ENCODE measurements at places on chromosomes 3 and 15.

GRCh38 chr3:114640126-114640525 is 346.3 kb downstream of the TIGIT start:
- no peak overlapping the region for H3K27ac ChIP-seq
- no peak overlapping the region for H3K4me3 ChIP-seq
- DNase-seq = no peak
- H3K27me3 ChIP-seq = no peaks in the 10 kb centered on the region
- H3K4me1 ChIP-seq = no peaks in the 10 kb centered on the region

GRCh38 chr15:90660195-90660998 is 56.7 kb upstream of the BLM start:
- peak; percentile 67 for DNase-seq
- H3K27me3 ChIP-seq = peaks cover 52% of the 10 kb centered on the region
- H3K4me1 ChIP-seq = peaks cover 50% of the 10 kb centered on the region
- H3K4me3 ChIP-seq = 0 out of 2 replicates have a peak overlapping the region, but pooled peaks have one; percentile 22
- no peaks in the 10 kb centered on the region for H3K36me3 ChIP-seq
- no peak overlapping the region for H3K27ac ChIP-seq

DNA sequence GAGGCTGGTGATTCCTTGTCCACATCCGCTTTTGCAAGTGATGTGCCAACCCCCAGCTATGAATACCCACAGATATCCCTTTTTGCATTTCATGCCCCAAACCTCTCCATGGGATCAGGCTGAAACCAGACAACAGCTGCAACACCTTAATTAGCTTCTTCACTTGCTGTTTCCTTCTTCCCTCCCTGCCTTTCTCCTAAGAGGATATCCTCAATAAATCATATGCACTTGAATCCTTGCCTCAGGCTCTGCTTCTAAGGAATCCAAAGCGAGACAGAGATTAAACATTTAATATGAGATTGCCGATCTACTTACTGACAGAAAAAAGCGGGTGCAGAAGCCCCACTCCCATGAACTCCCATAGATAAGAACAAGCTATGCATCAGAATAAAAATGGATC is 138.1 kb downstream of the CNTN6 start:
- no peaks in the 10 kb centered on the region for H3K4me1 ChIP-seq
- H3K36me3 ChIP-seq = no peaks in the 10 kb centered on the region
- H3K27ac ChIP-seq = no peak overlapping the region
- no peaks in the 10 kb centered on the region for H3K27me3 ChIP-seq

- no peak overlapping the region for H3K4me3 ChIP-seq
- no peaks in the 10 kb centered on the region for H3K27me3 ChIP-seq
- no peaks in the 10 kb centered on the region for H3K4me1 ChIP-seq
- H3K27ac ChIP-seq = no peak overlapping the region
- DNase-seq = no peak
Observed at GRCh38 chr15:38507570-38507969, 53.6 kb downstream of the FAM98B start.

DNA sequence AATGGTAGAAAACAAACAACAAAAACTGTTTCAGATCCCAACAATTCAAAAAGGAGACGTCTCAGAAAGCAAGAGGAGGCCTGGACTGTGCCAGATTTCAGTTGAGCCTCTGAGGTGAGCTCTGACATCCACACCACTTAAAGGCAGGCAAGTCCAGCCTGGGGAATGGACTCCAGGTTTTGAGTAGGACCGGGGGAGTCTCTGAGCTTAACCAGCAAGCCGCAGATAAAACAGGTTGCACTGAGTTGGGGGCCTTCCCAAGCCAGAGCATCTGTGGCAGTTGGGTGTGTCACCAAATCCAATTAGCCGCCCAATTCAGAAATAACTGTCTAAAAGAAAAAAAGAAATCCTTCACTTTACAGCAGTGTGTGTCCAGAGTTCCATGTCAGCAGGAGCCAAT is 54.7 kb downstream of the OXNAD1 start:
- H3K27ac ChIP-seq = peak overlapping the region; percentile 70
- peaks cover 42% of the 10 kb centered on the region for H3K4me1 ChIP-seq
- no peak for DNase-seq
- H3K27me3 ChIP-seq = no peaks in the 10 kb centered on the region

- H3K36me3 ChIP-seq = peaks cover 40% of the 10 kb centered on the region
- H3K27ac ChIP-seq = no peak overlapping the region
- no peak for DNase-seq
- H3K4me1 ChIP-seq = no peaks in the 10 kb centered on the region
- H3K4me3 ChIP-seq = no peak overlapping the region
- no peaks in the 10 kb centered on the region for H3K27me3 ChIP-seq
Observed at GRCh38 chr3:195869413-195870001, 38.8 kb downstream of the TNK2 start.

GRCh38 chr15:59171067-59171397 is 35.6 kb upstream of the LDHAL6B start:
- H3K27me3 ChIP-seq = no peaks in the 10 kb centered on the region
- no peak overlapping the region for H3K4me3 ChIP-seq
- H3K4me1 ChIP-seq = no peaks in the 10 kb centered on the region
- H3K36me3 ChIP-seq = no peaks in the 10 kb centered on the region

GRCh38 chr3:110679285-110679684 is 392.3 kb upstream of the NECTIN3 start:
- no peaks in the 10 kb centered on the region for H3K36me3 ChIP-seq
- DNase-seq = no peak
- H3K27ac ChIP-seq = no peak overlapping the region
- no peaks in the 10 kb centered on the region for H3K4me1 ChIP-seq
- no peaks in the 10 kb centered on the region for H3K27me3 ChIP-seq

- peaks cover 29% of the 10 kb centered on the region for H3K36me3 ChIP-seq
- H3K27ac ChIP-seq = no peak overlapping the region
- peaks cover 3% of the 10 kb centered on the region for H3K4me1 ChIP-seq
- no peak for DNase-seq
Observed at GRCh38 chr3:11580645-11581044, 63.1 kb downstream of the VGLL4 start.

DNA sequence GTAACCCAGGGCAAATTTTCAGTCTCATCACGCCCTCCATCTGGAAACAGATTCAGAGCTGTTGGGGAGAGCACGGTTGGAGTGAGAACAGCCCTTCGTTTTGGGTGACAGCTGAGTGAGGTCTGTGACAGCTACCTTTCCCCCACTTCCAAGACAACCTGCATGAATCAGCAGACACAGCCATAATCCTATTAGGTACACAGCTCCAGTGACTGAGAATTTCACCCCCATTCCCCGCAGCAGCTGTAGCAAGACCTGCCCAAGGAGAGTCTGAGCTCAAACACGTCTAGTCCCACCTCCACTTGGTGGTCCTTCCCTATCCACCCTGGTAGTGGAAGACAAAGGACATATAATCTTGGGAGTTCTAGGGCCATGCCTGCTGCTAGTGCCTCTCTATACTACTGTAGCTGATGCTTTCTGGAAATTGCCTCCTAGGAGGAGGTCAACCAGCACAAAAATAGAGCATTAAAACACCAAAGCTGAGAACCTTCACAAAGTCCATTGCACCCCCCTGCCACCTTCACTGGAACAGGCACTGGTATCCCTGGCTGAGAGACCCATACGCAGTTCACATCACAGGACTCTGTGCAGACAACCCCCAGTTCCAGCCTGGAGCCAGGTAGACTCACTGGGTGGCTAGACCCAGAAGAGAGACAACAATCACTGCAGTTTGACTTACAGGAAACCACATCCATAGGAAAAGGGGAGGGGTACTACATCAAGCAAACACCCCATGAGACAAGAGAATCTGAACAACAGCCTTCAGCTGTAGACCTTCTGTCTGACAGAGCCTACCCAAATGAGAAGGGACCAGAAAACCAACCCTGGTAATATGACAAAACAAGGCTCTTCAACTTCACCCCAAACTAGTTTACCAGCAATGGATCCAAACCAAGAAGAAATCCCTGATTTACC is 448.6 kb upstream of the CBLB start:
- no peak overlapping the region for H3K27ac ChIP-seq
- H3K4me1 ChIP-seq = peaks cover 8% of the 10 kb centered on the region
- H3K36me3 ChIP-seq = no peaks in the 10 kb centered on the region
- no peak overlapping the region for H3K4me3 ChIP-seq
- no peaks in the 10 kb centered on the region for H3K27me3 ChIP-seq

- H3K36me3 ChIP-seq = no peaks in the 10 kb centered on the region
- H3K4me3 ChIP-seq = no peak overlapping the region
- no peak overlapping the region for H3K27ac ChIP-seq
- no peaks in the 10 kb centered on the region for H3K27me3 ChIP-seq
- no peaks in the 10 kb centered on the region for H3K4me1 ChIP-seq
- no peak for DNase-seq
Observed at GRCh38 chr3:45297331-45297730, 71.2 kb upstream of the TMEM158 start.

GRCh38 chr3:72487078-72487765 is 361.0 kb downstream of the SHQ1 start:
- no peaks in the 10 kb centered on the region for H3K36me3 ChIP-seq
- no peak for DNase-seq
- no peak overlapping the region for H3K27ac ChIP-seq
- peaks cover 4% of the 10 kb centered on the region for H3K27me3 ChIP-seq
- no peak overlapping the region for H3K4me3 ChIP-seq

DNA sequence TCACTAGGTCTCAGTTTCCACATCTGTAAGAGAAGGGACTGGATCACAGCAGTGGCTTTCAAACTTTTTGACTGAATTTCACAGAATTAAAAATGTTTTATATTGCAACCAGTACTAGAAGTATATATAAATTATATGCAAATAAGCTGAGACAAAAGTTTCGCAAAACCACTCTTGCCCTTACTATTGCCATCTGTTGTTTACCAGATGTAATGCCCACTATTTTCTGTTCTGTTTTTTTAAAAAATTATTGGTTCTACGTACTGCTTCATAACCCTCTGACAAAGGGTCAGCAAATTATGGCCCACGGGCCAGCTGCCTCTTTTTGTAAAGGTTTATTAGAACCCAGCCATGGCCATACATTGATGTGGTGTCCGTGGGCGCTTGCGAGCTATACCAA is 44.8 kb downstream of the PDIA5 start:
- no peak for DNase-seq
- no peak overlapping the region for H3K4me3 ChIP-seq
- no peaks in the 10 kb centered on the region for H3K27me3 ChIP-seq
- H3K36me3 ChIP-seq = peaks cover 33% of the 10 kb centered on the region

DNA sequence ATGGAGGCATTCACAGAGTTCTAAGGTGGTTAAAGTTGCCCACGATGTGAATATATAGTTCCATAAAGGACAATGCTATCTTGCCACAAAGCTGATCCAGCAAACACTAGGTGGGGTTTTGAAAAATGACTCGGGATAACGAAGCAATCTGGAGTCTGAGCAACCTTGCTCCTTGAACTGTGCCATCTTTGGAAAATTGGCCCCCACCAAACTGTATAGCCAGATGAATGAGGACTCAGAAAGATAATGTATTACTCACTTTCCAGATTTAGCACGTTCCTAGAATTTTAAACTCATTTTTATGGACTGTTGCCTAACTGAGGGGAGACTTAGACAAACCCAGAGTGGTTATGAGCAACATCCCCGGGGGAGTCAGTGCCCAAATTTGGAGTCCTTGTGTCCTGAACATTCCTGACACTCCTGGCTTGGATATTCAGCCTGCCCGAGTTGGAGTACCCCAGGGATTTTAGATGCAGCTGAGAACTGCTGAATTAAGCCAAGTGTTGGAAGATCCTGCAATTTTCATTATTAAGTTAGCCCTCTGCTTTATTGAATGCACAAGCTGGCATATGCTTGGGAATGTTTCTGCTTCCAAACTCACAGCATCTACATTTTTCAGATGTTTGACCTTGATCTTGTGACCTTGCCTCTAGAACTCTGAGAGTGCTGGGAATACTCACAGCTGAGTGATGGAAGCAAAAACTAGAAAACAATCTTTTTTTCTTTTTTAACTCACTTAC is 8.8 kb upstream of the MAGI1 start:
- no peaks in the 10 kb centered on the region for H3K27me3 ChIP-seq
- no peak overlapping the region for H3K27ac ChIP-seq
- DNase-seq = no peak
- no peak overlapping the region for H3K4me3 ChIP-seq
- H3K4me1 ChIP-seq = no peaks in the 10 kb centered on the region

GRCh38 chr15:62900071-62900802 is 142.3 kb upstream of the TPM1 start:
- H3K4me3 ChIP-seq = no peak overlapping the region
- H3K27ac ChIP-seq = no peak overlapping the region

DNA sequence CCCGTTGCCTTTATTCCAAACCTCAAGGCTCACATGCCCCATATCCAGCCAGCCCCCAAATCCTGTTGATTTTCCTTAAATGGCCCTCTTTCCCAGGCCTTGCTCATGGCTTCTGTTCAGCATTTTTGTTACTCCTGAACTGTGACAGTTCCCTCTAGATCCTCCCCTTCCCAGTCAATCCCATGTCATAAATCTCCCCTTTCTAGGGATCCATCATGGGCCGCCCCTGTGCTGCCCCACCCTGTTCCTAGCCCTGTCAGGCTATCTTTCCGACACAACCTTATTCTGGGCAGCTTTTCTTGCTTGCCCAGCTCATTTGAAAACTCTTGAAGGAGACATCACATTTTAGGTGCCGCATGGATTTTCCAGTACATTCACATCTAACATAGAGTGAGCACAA is 84.8 kb downstream of the TLE3 start:
- peaks cover 16% of the 10 kb centered on the region for H3K27me3 ChIP-seq
- no peak overlapping the region for H3K27ac ChIP-seq
- H3K4me1 ChIP-seq = no peaks in the 10 kb centered on the region
- H3K4me3 ChIP-seq = no peak overlapping the region
- DNase-seq = no peak
- no peaks in the 10 kb centered on the region for H3K36me3 ChIP-seq

DNA sequence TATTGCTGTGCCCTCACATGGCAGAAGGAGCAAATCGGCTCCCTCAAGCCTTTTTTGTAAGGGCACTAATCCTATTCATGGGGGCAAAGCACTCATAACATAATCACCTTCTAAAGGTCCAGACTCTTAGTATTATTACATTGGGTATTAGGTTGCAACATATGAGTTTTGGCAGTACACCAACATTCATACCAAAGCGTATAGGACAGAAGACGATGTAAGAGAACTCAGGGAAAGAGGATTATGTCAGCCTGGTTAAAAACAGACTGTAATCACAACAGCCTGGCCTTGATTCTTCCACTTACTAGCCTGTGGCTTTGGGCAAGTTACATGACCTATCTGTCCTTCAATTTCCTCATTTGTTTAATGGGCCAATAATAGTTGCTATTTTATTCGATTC is 828.5 kb upstream of the NECTIN3 start:
- H3K27ac ChIP-seq = no peak overlapping the region
- H3K4me1 ChIP-seq = no peaks in the 10 kb centered on the region
- H3K36me3 ChIP-seq = no peaks in the 10 kb centered on the region
- H3K4me3 ChIP-seq = no peak overlapping the region
- no peaks in the 10 kb centered on the region for H3K27me3 ChIP-seq

- H3K27me3 ChIP-seq = no peaks in the 10 kb centered on the region
- no peak overlapping the region for H3K27ac ChIP-seq
- no peaks in the 10 kb centered on the region for H3K36me3 ChIP-seq
- H3K4me3 ChIP-seq = no peak overlapping the region
Observed at GRCh38 chr15:60801395-60801794, 322.5 kb upstream of the ICE2 start.

GRCh38 chr3:122168044-122168443 is 15.4 kb upstream of the CASR start:
- DNase-seq = no peak
- H3K4me1 ChIP-seq = no peaks in the 10 kb centered on the region
- H3K36me3 ChIP-seq = no peaks in the 10 kb centered on the region
- no peak overlapping the region for H3K27ac ChIP-seq
- no peaks in the 10 kb centered on the region for H3K27me3 ChIP-seq

- peaks cover 12% of the 10 kb centered on the region for H3K4me1 ChIP-seq
- DNase-seq = no peak
- H3K4me3 ChIP-seq = no peak overlapping the region
- H3K27ac ChIP-seq = no peak overlapping the region
Observed at GRCh38 chr15:67105065-67105951, 39.9 kb downstream of the SMAD3 start.

GRCh38 chr3:133191818-133192217 is 153.6 kb downstream of the TMEM108 start:
- no peak for DNase-seq
- H3K36me3 ChIP-seq = no peaks in the 10 kb centered on the region
- H3K27me3 ChIP-seq = no peaks in the 10 kb centered on the region
- H3K27ac ChIP-seq = no peak overlapping the region
- no peak overlapping the region for H3K4me3 ChIP-seq
- H3K4me1 ChIP-seq = no peaks in the 10 kb centered on the region

All from DND-41 (cell line).